Retina (tissue), 1 donor: ENCODE measurements at places on chromosomes 16 and 17.

- no peak for DNase-seq
Observed at GRCh38 chr16:84207879-84208278, 16.9 kb downstream of the ADAD2 start.

- peak; percentile 73 for DNase-seq
Observed at GRCh38 chr16:55257966-55258613, 65.9 kb upstream of the IRX6 start.

DNA sequence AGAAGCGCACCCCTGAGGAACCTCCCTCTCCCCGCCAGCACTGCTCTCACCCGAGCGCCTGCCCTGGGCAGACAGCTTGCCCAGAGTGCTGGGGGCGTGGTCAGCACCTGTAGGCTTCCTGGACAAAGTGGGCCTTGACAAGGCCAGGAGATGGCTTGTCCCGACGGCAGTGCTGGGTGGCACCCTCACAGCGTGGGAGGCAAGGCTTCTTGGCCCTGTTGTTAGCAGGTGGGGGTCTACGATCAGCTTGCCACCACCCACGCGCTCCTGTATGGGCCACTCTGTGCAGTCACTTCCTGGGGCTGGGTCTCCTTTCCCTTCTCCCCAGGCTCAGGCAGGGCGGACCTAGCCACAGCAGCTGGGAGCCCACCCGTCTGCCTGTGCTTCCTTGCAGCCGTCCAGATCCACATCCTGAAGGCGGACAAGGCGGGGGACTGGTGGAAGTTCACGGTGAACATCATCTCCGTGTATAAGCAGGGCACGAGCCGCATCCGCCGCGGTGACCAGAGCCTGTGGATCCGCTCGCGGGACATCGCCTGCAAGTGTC is 218.0 kb downstream of the NTN1 start:
- DNase-seq = no peak

GRCh38 chr16:19166500-19166899 is 1.5 kb upstream of the SYT17 start:
- no peak for DNase-seq

- no peak for DNase-seq
Observed at GRCh38 chr16:3098459-3099394, at the start of gene ZSCAN10. TSS of gene ZSCAN10 (minus strand) at chr16:3099294. CDS start at chr16:3092937, 6,357 bp downstream.

DNA sequence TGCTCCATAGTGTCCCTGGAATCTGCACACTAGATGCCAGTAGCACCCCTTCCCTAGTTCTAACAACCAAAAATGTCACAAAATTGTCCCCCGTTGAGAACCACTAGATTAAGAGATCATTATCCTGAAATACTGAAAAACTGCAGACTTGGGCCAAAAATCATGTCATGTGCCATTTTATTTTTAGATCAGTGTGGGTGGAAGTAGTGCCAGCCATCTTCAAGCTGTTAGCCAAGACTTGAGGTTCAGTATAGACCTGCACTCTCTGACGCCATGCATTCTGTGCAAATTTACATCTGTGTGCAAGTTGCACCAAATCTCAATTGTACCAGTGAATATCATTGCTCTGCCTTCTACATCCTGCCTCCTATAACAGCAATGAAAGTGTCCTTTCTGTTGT is 31.5 kb upstream of the NOL11 start:
- no peak for DNase-seq

DNA sequence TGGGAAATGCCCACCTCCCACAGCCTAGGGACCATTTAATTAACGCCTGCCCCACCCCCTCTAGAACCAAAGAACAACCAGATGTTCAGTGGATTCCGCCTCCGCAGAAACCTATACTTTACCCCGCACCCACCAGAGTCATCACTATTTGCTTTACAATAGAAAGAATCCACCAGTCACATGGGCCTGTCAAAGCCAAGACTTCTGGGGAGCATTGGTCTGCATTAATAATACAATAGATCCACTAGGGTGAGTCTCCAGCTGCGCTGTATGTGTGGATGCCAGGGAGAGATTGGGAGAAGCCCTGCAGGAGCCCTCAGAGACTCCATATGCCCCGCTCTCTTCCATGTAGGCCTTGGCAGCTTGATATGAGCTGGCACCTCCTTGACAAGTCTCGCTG is 31.3 kb downstream of the CLEC19A start:
- DNase-seq = no peak

- DNase-seq = no peak
Observed at GRCh38 chr17:35257208-35257659, 14.4 kb downstream of the SLFN5 start.

GRCh38 chr16:85864965-85865364 is 34.0 kb upstream of the IRF8 start:
- no peak for DNase-seq

- peak; percentile 90 for DNase-seq
Observed at GRCh38 chr17:57833179-57833939, 16.5 kb downstream of the MRPS23 start.

DNA sequence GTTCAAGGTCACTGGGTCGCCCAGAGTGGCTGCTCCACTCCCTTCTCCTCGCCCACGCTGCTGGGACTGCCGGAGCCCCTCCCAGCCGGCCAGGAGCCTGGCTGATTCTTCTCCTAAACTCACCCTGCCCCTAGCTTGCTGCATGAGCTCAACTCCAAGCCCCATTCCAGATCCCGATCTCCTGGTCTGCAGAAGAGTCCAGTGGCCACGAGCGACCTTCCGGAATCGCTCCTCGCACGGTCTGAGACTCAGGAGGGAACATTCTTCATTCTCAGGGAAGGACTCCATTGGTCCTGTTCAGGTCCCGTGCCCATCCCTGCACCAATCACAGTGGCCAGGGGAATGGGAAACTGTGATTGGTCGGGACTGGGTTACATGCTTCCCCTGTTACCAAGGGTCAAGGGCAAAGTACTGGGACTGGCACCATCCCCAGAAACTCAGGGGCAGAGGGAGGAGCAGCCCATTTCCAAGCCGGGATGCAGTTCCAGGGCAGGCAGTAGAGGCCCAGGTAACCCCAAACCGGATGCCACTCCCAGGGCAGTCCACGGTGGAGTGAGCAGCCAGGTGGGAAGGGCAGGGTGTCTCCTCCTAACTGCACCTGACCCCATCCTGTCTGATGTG is 24.5 kb upstream of the CIBAR2 start:
- no peak for DNase-seq
